HFF-Myc (cell line): ENCODE measurements at places on chromosomes 13 and 19.

- no peak for DNase-seq
Observed at GRCh38 chr19:19537075-19538048, 703 bp upstream of the CILP2 start.

DNA sequence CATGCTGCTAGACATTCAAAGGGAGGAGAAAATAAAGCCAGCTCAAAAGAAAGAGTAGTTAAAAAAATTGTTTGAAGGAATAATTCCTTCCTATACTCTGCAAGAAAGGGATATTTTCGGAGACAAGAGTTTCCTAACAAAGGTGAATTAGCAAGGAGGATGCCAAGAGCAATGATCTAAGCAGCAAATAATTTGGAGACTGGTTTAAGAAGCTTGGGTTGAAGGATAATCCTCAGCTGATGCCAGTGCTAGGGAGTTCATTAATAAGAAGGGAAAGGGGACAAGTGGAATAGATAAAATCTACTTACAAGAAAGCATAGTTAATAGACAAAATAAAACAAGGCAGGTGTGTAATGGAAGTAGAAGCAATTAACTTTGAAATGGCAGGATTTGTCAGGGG, 372.3 kb downstream of the NDFIP2 start:
- no peak for DNase-seq

DNA sequence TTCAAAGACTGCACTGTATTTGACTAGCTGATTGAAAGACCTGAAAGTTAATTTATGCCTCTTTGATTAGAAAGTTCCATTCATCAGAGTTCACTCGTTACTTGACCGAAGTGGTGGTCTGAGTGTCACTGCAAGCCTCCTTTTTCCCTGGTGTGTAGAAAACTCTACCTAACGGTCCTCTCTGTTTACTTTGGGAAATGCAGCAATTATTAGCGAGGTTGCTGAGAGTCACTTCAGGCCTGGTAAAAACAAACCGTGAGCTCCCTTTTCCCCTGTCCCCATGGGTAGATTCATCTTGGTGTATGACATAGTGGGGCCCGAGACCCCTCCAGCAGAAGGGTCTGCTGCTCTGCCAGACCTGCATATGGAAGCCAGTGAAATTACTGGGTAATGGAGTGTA, 126.8 kb upstream of the RNF113B start:
- DNase-seq, result no peak

DNA sequence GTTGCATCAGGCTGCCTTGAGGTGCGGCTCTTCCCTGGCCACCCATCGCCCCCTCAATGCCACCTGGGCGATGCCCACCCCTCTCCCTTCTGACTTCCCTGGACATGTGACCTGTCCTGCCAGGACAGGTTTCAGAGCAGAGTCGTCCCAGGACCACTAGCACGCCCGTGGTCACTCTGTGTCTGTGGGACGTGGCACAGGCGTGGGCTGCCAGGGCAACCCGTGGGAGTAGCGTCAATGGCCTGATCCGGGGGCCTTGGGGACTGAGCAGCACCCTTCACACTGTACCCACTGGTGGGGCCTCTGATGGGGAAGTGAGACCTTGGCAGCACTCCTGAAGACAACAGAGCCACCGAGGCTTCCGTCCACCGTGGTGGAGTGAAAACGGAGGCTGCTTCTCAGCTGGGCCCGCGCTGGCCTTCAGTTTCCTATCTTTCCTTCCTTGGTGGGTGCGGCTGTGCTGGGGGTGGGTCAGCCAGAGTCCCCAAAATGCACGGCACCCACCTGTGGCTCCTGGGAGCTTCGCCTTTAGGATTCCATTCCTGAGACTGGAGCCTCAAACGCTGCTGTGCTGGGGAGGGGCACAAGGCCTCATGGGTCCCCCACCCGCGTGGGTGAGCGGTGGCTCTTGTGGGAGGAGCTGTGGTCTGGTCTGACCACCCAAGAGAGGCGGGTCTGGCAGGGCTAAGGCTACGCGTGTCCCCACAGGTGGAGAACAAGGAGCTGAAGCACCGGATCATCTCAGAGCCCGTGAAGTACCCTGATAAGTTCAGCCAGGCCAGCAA, 26.7 kb upstream of the TMEM255B start:
- DNase-seq, result no peak

DNA sequence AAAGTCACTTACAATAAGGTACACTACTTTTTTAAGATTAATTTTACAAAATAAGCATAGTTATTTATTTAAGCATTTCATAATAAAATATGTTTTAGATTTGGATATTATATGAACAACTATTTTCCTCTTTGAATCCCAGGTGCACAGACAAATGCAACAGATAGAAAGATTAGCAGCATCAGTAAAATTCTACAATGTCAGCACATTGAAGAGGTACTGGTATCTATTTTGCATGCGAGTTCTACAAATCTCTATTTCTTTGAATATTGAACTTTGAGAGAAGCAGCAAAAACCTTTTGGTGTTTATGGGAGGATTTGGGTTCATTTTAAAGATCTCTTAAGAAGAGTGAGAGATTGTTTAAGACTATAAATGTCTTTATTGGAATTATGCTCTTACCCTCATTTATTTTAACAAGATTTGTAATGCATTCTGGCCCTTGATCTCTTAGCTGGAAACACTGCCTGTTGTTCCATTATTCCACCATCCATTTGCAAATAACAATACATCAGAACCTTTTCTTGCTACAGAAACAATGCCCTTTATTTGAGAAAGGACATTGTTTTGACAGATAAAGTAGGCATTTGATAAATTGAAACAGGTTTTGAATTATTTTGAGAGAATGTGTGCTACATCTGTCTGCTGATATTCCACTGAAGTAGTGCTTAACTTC, 558.8 kb upstream of the KLHL1 start:
- no peak for DNase-seq

DNA sequence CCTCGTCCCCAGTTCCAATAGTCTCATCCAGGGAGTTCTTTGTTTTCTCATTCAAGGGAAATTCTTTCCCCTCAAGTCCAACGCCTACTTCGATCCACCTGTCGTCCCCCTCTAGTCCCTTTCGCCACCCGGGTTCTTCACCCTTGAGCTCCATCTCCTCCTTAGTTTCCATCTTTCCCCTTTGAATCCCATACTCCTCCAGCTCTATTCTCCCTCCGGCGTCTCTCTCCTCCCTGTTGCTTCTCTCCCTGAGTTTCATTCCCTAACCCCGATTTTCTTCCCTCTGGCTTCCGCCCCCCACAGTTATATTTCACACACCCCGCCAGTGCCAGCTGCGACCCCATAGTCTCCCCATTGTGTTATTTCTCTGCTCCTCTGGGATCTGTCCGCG, 628 bp upstream of the SLC17A7 start:
- DNase-seq, result no peak

DNA sequence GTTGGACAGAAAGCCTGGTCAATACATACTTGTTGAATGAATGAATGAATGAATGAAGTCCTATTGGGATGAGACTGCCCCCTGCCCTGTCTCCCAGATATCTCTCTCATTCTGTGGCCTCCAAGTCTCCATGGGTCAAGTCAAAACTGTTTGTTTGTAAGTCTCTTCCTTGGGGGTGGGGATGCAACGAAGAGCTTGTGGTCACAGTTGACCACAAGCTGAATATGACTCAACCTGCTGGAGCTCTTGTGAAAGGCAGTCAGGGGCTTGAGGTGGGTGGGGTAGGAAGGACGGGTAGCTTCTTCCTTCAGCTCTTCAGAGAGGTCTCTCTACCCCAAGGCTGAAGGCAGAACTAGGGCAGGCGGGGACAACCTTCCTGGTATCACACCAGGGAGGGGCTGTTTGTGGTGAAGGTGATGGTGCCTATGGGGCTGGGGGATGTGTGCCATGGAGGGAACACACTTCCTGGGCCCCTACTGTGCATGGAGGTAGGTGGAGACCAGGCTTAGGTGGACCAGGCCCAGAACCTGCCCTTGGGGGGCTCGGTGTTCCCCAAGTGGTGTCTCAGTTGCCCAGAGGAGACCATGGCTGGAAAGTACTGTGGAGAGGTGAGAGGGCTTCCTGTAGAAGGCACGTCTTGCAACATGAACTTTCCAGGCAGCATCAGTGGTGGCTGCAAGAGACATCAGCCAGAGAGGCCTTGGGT, 8.0 kb downstream of the MYO1F start:
- peak; percentile 65 for DNase-seq
